Ammon's horn (tissue), 1 donor: ENCODE measurements at places on chromosomes 1 and 21.
A peak's percentile ranks its signal among the peaks of the same experiment; 100 is the strongest.

- DNase-seq, result no peak
Measured at GRCh38 chr1:220757441-220757840, 9.3 kb downstream of the MTARC2 start.

DNA sequence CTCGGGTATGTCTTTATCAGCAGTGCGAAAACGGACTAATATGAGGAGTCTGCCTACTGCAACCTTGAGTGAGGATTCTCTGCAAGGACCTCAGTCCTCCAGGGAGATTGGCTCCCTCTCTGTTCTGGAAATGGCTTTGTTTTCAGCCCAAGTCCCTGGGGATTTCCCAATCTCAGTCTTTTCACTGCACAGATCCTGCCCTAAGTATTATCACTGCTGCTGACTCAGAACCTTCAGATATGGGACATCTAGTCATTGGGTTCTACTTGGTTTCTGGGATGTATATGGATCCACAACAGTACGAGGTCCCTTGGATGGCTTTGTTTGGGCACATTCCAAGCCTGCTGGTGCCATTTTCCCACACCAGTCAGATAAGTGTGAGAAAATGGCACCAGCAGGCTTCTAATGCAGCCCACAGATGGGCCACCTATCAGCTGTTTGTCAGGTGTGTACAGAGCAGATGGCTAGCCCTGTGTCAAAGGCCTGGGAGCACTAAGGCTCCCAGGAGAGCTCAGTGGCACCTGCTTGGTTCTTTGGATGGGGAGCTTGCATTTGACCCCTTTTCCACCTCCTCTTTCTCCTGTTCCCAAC, 27.4 kb downstream of the ELF3 start:
- DNase-seq, result no peak

DNA sequence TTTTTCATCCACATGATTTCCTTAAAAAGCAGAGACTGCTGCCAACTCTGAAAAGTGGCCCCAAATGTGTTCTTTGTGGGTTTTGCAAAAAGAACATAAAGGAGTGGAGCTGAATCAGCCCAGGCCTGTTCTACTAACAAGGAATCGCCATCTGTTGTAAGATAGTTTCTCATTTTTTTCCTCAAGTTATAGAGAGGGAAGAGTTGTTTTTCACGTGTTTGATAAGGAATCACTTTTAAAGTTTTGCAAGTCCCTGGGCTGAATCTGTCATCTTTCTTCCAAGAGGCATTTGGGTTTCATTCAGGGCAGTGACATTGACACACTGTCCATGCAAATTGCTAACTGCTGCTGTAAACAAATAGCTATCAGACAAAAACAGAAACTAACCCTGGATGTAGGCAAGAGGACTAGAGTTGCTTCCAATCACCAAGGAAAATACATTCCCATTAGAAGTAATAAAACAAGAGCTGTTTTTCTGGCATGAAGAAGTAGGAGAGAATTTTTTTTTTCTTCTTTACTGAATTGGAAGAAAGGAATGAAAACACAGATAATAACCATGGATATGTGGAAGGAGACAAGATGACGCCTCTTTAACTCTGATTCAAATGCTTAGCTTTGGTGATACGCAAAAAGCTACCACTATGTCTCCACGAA, 58.8 kb upstream of the TBX15 start:
- peak; percentile 4 for DNase-seq

DNA sequence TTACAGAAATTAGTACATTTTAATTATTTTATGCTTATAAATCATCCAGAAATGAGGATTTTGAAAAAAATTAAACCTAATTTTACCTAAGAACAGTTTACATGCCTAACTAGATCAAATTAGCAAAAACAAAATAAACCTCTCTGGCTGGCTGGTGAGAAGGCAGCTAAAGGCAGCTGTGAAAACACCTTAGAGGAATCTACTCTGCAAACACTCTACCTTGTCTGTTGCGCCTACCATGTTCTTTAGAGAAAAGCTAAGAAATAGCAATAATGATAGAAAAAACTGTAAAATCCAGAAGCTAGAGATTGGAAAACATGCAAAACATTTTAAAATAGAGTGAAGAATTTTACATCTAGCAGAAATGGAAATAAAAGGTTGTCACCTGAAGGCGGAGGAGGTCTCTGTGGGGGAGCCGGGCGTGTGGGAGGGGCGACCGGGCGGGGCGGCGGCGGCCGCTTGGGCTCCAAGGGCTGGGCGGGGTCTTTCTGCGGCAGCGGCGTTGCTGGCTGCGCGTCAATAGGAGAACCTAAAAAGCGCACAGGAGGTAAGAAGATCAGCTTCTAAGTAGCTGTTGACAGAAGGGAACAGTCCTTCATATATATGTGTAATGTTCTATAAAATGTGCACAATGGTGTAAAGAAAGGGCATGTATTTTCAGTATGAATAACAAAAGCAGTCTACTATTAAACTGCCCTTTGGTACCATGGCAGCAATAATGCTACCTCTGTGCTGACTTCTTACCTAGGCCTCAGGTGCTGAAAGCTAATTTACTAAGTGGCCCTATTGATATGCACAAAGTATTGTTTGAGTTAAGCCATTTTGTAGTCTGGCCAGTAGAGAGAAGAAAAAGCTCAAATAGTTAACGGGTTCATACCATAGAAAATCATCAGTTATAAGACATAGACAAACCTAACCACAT, 33.3 kb upstream of the CFAP298 start:
- no peak for DNase-seq

DNA sequence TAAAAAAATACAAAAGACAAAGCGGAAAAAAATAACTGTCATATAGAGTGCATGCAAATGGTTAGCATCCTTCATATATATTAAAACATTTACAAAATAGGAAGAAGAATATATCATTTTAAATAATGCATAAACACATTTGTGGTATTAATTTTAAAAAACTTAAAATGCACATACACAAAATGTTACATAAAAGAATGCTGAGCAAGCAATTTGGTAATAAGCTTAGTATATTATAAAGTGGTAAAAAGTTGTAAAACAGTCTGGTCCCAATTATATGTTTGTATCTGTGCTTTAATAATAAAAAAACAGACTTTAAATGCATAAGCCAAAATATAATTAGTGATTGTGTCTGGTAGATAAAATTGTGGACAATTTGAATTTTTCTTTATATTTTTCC, 394.6 kb downstream of the USH2A start:
- DNase-seq, result no peak

GRCh38 chr1:172088256-172088655, 247.0 kb downstream of the DNM3 start:
- no peak for DNase-seq

DNA sequence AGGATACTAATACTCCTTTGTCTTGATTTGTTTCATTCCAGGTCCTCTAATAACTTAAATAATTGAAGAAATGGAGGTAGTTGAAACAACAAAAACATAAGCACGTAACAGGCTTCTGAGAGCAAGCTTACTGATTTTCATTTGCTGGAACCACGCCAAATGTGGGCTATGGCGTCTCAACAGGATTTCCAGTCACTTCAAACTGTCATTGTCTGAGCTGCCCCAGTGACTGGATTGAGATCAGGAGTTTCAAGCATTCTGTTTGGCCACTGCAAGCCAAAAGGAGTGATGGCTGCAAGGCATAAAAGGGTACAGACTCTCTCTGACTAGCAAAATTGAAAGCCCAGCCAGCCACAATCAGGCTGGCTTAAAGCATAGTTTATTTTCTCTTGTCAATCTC, 289.9 kb downstream of the DPYD start:
- peak; percentile 29 for DNase-seq
